ENCODE measurements at places on chromosomes 7 and 10.
A peak's percentile ranks its signal among the peaks of the same experiment; 100 is the strongest.

- DNase-seq, result no peak
Observed at GRCh38 chr10:3666525-3667302, 118.3 kb downstream of the KLF6 start.

DNA sequence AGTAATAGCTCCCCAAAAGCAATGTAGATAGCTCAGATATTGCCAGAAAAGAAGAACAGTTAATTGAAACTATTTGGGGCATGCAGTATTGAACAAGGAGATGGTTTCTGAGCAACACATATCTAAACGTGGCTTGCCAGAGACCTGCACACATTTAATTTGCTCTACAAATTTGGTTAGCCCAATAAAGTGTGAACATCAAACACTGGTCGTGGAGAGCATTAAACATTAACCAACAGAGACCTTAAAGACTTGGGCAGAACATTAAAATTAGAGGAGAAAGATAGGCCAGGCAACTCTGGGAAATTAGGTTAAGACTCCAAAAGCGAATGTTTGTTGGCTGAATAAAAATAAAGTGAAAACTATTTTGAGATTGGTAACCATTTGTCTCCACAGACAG is 61.6 kb upstream of the ARID5B start:
- DNase-seq, result no peak

DNA sequence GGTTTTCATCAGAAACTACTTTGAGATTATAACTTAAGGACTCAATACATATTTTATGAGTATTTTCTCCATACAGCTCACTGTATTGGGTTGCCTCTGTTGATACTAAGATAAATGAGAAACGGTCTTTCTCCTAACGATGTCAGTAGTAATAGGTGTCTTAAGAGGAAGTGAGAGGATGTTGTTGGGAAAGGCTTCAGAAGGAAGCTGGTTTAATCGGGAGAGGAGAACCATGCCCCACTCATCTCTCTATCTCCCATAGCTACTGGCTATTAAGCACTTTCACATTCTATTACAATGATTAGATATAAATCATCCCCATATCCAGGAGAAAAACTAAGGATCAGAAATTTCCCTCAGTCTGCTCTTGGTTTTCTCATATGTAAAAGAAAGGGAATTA is 2.0 kb downstream of the CLEC5A start:
- no peak for DNase-seq

- no peak for DNase-seq
Observed at GRCh38 chr7:6422926-6423632, 24.7 kb downstream of the DAGLB start.

GRCh38 chr10:107656932-107657331 is 492.4 kb upstream of the SORCS1 start:
- no peak for DNase-seq

DNA sequence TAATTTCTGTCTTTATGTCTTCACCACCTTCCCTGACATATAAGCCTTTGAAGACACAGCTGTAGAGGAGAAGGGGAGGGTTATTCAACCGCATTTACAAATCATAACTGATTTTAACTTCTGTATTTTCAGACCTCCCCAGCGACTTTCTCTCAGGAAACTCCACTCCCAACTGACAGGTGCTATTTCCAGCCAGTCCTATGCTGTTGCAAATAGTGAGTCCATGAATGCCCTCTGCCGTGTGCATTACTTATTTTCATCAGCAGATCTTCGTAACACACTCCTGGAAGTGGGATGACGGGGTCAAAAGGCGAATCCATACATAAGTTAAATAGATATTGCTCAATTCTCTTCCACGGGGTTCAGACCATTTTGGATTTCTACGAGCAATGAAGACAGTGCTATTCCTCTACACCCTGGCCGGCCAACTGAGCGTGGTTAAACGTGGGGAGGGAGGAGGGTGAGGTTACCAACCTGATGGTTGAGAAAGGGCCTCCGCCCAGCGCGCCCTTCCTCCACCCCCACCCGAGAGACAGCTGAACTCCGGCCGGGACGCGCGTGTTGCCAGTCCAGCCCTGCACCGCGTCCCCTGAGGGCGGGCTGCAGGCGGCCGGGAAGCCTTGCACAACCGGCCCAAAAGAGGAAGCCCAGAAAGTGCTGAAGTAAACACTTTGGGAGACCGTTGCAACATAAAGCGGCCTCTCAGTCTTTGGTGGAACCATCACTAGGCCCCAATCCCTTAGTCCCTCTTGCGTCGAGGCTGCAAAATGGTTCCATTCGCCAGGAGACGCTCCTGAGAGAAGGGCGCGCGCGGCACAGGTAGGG is at the start of gene APBB1IP:
TSS of gene APBB1IP (plus strand) at position 705 of the 825 bp plus-strand sequence. CDS start 53,986 bp downstream, outside the sequence.
- peak; percentile 94 for DNase-seq

GRCh38 chr10:132748545-132749370 is 37.2 kb downstream of the NKX6-2 start:
- no peak for DNase-seq

- no peak for DNase-seq
Observed at GRCh38 chr10:21524526-21525366, 736 bp downstream of the SKIDA1 start.

DNA sequence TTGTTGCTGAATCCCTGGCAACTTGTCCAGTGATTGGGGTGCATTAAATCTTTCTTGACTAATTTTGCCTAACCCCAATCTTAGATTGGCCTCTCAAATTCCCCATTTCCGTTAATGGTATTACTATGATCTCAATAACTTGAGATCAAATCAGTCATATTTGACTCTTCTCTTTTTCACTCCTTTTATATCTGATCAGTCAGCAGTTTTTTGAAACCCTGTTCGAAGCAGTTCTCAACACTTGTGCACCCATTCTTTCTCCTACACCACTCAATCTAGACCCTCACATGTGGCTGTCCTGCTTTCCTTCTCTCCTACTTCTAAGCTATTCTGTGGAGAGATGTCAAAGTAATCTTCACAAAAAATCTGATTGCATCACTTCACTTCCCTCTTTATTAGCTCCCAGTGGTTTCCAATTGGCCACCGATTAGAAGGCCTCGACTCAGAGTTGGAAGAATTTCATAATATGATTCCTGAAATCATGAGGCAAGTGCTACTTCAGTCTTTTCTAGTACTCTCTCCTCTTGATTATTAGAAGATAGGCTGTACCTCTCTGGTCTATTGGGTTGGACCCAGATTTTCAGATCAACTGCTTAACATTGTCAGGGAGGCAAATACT is 128.9 kb downstream of the ZNF365 start:
- no peak for DNase-seq

GRCh38 chr10:81036257-81036656 is 498.6 kb downstream of the SH2D4B start:
- no peak for DNase-seq

DNA sequence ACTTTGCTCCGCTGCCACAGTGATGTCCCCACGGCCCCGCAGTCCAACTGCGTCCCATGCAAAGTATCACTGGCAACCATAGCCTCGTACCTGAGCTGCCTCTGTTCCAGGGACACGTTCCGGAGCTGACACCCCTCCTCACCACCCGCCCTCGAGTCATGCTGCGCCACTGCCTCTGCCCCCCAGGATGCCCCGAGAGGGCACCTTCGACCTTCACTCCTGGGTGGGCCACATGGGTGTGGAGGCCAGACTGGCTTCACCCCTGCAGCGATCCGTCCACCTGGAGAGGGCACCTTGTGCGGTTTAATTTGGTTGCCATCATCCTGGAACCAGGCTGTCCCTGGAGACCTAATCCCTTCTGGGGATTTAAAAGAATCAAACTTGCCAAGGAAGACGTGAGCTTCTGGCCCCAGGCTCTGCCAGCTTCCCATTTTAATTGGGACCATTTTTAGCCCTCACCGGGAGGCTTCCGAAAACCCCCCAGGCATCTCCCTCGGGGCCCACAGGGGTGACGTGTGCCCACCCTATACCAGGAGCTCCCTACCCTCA is 19.2 kb upstream of the TNRC18 start:
- DNase-seq, result no peak

GRCh38 chr10:67492317-67493019 is 203.5 kb downstream of the CTNNA3 start:
- DNase-seq, result no peak

DNA sequence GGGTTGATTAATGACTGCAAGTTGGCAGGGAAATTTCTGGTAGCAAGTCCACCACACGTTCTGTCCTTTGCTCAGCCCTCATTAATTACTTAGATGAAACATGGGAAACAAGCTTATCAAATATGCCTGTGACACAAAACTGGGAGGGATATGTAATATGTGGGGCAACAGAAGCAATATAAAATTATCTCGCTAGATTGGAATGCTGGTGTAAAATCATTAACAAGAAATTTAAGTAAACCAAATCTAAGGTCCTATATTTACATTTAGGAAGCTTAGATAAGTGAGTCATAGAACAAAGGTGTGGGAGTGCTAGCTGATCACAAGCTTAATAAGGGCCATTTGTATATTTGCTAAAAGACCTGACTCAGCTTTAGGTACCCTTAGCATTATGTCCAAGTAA is 23.5 kb downstream of the TRPV5 start:
- DNase-seq, result no peak

- DNase-seq, result no peak
Observed at GRCh38 chr10:71623098-71623985, 96.2 kb downstream of the C10orf105 start.

DNA sequence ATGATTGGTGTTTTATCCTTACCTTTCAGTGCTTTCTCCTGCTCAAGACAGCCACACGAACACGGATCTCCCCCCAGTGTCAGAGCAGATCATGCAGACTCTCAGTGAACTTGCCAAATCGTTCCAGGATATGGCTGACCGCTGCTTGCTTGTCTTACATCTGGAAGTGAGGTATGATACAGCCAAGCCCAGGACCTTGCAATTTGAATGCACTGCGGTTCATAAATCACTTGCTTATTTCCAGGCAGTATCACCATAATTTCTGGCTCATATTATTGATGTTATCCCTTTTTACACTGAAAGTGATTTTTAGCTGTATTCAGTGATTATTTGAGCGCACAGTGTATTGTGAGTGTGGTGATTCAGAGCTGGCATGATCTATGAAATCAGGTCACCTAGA is 129.7 kb upstream of the LRGUK start:
- DNase-seq, result no peak
